ENCODE measurements at places on chromosomes 6 and 20. TPM values are rescaled to one million over a fixed set of nuclear protein-coding genes. Genes with fewer than 3 reads are reported as not detected.

DNA sequence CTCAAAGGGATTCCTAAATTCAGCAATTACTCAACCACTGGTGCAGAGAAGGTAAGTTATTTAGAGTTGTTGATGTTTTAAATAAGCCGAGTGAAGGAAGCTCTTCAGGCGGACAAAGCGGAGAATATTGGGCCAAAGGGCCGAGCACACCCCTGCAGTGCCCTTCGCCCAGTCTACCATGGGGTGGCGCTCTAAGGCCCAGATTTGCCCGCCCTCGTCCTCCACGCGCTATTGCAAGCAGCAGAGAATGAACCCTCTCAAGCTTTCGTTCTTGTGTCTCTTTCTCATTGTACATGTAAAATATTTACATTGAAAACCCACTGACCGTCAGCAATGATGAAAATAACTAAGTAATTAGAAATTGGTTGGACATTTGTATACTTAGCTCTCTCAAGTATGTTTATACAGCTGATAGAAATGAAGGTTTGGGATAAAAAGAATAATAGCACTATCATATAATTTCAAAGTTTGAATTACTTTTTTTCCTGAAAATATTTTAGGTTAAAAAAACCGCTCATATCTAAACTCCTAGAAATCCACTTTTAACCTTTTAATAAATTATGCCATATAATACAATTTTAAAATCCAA is 195.0 kb upstream of the CEP162 start:
- no peak for DNase-seq

KCNS1 gene
- total RNA-seq, result 0.09 TPM

GRCh38 chr20:5188736-5189135 is 61.9 kb downstream of the CDS2 start:
- no peak for DNase-seq

KCNG1 gene
- total RNA-seq, result 57.9 TPM

HLA-F gene
- 62.1 TPM for total RNA-seq

- DNase-seq, result peak; percentile 85
These were observed 3.9 kb upstream of the SOX4 start for GRCh38 chr6:21589352-21590345.

DNA sequence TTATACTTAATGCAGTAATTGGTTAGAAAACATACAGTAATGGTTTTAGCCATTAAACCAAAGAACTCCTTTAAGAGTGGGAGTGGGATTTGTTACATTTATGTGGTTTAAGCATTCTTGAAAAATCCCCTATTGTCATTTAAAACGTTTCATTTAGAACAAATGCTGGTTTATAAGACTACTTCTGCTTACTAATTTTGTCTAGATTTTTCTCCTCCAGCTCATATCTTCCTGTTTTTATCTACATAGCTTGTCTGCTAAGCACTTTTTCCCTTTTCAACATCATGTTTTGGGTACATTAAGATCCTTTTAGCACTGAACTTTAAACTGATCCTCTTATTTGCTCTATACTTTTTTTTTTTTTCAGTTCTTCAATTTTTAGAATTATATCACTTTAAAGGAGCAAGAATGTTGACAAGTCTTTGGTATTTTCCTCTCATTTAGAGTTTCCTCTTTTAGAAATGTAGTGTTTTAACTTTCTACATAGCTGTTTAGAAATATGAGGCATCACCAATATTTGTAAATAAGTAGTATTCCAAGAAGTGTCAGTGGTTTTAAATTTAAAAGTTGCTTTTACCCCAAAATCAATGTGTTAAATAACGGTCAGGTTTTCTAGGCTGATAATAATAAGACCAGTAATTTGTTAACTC is 80.9 kb downstream of the SESN1 start:
- no peak for DNase-seq

All from prostate gland (tissue), 2 donors.